RPMI8226 (cell line): ENCODE measurements at places on chromosomes 16 and 17.

- no peak for DNase-seq
These were observed 393.1 kb upstream of the ASIC2 start for GRCh38 chr17:33686171-33686570.

DNA sequence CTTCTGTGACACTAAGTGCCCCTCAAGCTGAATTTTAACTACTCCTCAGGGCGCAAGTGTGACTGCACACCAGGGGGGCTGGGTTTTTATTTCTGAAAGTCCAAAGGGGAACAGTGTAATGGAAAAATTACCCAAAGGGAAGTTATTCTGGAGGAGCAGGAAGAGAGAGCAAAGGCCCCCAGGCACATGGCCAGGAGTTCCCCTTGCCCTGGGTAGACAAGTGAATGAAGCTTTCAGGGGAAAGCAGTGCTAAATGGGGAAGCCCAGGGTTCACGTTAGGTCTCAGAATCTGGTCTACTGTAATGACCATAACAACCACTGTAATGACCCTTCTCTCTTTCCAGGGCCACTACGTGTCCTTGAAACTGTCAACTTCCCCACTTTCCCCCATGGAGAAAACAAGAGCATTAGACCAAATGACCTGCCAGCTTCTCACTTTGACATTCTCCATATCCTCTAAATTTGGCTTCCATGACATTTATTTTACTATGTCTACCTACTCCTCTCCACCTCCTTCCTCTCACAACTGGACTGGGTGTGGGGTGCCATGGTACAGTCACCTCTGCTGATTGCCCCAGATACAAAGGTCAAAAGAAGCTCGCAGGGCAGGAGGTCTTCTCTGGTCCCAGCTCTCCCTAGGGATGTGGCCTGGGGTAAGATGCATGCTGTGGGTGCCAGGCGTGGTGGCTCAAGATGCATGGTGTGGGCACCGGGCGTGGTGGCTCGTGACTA is 34.1 kb upstream of the MMP2 start:
- no peak for DNase-seq

GRCh38 chr17:9979463-9979995 is 74.5 kb upstream of the RCVRN start:
- no peak for DNase-seq

DNA sequence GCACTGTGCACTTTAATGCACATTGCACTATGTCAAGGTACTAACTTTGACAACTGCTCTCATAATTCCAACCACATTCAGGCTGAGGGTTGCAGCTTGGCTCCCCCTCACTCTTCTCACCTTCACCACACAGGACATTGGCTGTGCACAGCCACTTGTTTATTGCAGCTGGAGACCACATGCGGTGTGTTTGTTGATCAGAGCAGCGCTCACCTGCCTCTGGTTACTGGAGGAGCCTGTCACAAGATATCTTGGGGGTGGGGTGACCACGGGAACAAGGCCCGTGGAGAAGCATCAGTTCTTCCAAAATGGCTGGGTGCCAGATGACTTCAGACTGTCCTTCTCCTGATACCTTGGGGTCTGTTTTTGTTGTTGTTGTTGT is 10.6 kb upstream of the CCL5 start:
- no peak for DNase-seq

- DNase-seq: no peak
These were observed 11.9 kb downstream of the PIEZO1 start for GRCh38 chr16:88772871-88773811.

DNA sequence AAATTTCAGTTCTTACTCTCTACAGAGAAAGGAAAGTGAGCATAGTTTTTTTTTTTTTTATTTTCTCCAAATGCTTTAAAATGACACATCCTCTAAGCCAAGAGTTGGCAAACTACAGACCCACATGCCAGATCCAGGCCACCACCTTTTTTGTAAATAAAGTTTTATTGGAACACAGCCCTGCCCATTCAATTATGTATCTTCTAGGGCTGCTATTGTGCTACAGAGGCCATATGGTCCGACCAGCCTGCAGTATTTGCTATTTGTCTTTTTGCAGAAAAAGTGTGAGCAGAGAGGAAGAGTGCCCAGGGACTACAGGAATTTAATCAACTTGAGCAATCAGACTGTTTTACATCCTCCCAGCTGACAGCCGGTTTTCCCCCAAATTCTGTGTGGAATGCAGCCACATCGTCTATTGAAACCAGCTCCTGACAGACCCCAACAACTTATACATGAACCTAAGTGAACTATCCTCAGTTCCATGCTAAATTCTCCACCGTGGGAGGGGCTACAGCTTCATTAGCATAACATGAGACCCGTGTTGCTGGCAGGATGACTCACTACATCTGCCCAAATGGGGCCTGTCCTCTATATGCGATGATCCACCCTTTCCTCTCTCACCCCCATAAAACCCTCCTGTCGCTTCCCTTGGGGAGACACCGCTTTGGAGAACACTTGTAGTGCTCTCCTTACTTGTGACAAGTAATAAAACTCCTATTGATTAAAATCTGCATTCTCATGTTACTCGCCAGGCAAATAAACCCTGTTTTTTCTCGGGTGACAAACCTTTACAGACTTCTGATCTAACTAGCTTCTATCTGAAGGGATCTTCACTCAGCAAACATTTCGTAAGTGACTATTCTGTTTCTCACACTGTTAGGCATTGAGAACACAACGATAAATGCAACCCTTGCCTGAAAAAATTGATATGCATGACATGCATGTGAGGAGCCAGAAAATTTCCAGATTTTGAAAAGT is 149.4 kb upstream of the HS3ST3A1 start:
- no peak for DNase-seq

GRCh38 chr17:965311-965989 is 14.1 kb downstream of the NXN start:
- no peak for DNase-seq

GRCh38 chr16:23836078-23836403 is 258 bp downstream of the PRKCB start:
- no peak for DNase-seq

DNA sequence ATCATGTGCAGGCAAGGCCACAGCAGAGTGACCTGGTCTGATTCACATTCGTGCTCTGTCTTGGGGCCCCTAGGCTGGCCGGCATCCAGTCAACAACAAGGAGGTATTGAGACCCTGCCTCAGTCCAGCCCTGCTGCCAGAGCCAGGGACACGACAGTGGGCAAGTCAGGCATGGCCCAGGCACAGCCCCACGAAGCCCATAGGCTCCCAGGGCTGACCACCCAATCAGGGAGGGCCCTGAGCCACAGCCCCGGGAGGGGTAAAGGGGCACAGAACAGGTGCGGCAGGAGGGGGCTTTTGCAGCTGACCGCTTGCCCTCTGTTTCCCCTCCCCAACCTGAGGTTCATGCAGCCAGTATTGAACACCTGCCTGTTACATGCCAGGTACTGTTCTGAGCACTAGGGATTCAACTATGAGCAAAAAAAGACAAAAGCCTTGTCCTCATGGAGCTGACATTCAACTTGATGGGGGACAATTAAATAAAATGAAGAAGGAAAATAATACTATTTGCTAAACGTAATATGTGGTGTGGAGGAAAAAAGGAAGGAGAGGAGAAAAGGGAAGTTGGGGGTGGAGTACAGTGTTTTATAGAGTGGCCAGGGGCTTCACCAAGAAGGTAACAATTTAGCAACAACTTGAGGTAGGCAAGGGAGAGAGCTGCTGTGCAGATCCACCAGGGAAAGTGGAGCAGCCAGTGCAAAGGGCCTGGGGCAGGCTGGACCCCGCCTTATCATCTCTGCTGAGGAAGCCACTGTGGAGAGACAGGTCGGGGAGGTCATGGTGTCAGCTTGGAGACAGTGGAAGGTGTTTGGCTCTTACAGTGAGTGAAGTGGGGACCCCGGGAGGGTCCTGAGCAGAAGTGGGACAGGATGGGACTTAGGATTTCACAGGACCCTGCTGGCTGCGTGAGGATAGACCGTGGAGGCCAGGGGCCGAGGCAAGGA is 6.1 kb downstream of the DRC3 start:
- DNase-seq: no peak
